ENCODE measurements at places on chromosomes 4 and X. TPM values are rescaled to one million over a fixed set of nuclear protein-coding genes. Genes with fewer than 3 reads are reported as not detected.

Gene CSAG1
- not detected for total RNA-seq

- no peak for DNase-seq
Measured at GRCh38 chrX:41563876-41564275, 116.7 kb downstream of the NYX start.

GRCh38 chrX:1074755-1075154 lies 137.7 kb downstream of the CRLF2 start:
- DNase-seq = peak; percentile 10

GRCh38 chr4:8874896-8875680 lies 3.4 kb upstream of the HMX1 start:
- DNase-seq = no peak

- DNase-seq = no peak
Measured at GRCh38 chr4:124486423-124486822, 226.1 kb downstream of the ANKRD50 start.

Gene SPIN2A
- total RNA-seq = 0.69 TPM

- DNase-seq = no peak
Measured at GRCh38 chr4:68953056-68953596, 1.5 kb upstream of the UGT2A3 start.

Gene PPEF1
- total RNA-seq = 1.1 TPM

- DNase-seq = no peak
Measured at GRCh38 chrX:138856881-138857604, 145.5 kb upstream of the FGF13 start.

DNA sequence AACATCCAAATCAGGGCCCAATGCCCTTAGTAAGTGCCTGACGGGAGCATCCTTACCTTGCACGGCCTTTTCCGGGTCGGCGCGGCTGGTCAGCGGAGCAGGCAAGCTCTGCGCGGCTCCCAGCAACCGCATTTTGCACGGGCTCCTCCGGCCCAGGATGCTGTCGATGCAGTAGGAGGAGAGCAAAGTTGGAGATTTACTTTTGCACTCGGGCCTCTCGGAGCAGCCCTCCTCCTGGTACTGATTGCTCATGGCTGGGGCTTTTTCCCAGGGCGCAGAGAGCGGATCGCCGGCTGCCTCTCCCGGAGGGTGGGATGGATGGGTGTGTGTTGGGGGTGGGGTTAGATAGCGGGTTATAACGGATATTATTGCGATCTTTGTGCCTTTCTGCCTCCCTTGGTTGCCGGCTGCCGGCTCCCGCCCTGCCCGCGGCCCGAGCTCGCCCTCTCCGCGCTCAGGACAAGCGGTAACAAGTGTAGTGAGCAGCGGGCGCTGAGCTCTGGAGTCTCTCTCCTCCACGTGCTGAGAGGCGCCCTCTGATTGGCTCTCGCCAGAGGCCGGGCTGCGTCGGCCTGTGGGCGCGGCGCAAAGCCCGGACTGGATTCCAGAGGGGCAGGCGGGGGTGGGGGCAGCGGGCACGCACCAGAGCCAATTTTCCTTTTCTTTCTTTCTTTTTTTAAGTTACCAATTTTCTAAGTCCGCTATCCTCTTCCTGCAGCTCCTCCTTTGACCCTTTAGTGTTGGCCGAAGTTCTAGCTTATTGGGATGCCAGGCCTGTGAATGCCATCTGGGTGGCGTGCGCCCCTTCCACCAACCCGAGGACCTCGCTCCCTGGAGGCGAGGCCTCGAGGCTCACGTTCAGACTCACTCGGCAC lies at the start of gene ARX:
TSS of gene ARX (minus strand) at position 480 of the 875 bp plus-strand sequence. CDS start at position 252, 228 bp downstream.
- DNase-seq = peak; percentile 70

DNA sequence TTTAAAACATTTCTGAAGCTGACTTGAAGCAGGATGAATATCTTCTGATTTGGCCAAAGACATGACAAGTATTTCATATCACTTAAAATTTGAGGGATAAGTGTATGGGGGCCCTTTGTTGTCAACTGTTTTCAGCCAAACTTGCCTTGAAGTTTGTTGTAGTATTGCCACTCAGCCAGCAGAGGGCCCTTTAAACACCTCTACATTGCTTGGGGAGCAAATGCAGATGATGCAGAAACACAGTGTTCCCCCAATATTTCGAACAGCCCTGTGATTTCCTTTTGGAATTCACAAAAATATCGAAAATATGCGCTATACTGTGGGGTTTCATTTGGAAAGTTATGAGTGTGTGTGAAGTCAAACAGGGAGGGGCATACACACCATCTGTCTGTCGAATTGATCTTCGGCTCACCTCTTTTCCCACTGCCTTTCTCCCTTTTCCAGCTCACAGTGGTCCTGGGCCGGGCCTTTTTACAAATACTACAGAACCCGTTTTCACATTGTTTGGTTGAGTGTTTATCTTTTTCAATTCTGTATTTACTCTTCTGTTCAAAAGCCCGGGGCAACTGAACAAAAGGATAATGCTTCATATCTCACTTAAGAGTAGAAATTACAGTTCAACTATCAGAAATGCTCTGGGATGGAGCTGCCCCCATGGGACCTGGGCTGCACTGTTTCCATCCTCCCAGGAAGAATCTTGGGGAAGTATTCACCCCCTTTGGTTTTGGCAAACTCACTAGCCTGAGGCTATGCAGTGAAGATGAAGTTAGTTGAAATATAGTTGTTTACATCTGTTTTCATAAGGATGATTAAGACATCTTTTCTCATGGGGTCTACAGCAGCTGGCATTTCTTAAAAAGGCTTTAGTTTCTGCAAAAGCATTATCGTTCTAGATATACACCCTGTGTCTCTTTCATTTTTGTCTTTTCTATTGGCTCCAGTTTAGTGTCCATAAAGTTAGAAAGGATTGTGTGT lies 137.6 kb downstream of the EGF start:
- no peak for DNase-seq

DNA sequence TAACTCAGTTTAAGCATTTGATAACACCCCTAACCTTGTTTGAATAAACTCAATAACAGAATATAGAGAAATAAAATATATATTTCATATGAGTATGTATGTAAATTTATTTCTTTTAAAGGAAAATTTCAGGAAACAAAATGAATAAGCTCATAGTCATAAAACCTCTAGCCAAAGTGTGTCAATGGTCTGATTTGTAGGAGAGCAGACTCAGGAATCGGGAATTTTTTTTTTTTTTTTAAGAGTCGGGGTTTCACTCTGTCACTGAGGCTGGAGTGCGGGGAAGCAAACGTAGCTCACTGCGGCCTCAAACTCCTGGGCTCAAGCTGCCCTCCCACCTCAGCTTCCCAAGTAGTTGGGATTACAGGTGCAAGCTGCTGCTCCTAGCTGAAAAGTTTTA lies 2.4 kb downstream of the PKD2 start:
- DNase-seq = no peak

GRCh38 chr4:138500869-138501268 lies 258.7 kb upstream of the SLC7A11 start:
- DNase-seq = no peak

Gene HTN1
- total RNA-seq = not detected

GRCh38 chr4:181006499-181007260 lies 1236.5 kb upstream of the TENM3 start:
- DNase-seq = no peak

DNA sequence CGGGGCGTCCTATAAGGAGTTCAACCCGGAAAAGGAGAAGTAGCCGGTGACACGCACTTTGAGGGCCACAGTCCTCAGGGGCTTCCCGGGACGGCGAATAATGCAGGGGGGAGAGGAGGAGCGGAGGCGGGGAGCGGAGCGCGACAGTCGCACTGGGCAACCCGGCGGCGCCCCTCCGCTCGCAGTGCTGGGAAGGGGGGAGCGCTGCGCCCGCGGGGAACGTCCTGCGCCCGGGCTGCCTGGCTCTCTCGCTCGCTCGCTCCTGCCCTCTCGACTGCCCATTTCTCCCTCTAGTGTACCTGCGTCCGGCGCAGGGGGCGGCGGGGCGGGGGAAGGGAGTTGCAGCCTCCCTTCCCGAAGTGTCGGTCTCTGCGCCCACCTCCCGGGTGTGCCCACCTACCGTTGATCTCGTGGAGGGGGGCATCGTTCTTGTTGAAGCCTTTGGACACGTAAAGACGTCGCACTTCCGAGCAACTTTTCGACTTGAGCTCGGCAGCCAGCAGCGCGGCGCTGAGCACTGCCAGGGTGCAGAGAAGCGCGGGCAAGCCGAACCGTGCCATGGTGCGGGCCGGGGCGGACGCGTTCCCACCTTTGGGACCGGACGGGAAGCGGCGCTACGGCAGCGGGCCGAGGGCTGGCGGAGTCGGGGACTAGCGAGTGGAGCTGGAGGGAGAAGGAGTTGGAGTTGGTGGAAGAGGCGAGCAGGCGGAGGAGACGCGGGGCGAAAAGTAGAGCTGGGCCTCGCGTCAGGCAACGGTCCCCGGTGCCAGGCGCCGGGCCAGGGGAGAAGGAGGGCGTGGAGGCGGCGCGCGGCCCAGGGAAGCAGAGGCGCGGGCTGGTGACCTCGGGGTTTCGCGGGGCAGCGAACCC lies 648 bp downstream of the GPC4 start:
- DNase-seq = peak; percentile 69

Gene MAML3
- 13.1 TPM for total RNA-seq

- no peak for DNase-seq
Measured at GRCh38 chr4:38621028-38621684, 42.8 kb upstream of the KLF3 start.

DNA sequence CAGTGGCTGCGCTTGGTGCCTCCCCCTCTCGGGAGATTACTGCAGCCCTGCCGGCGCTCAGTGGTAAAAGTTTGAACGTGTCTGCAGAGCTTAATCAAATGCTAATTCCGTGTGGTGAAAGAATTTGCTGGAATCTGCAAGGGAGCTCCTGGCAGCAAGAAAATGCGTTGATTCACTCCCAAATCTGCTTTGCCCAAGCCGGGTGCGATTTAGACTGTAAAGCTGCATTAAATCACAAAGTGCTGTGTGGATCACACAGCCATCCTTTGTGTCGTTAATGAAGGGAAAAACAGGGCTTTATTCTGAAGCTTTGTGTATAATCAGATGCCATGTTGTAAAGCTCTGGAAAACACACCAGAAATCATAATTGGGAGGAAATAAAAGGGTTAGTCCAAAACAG lies 444.1 kb downstream of the BCOR start:
- no peak for DNase-seq

Gene USP17L15
- not detected for total RNA-seq

Gene FRG2
- not detected for total RNA-seq

Gene RIPPLY1
- total RNA-seq = not detected

Gene TGIF2LX
- total RNA-seq = not detected

DNA sequence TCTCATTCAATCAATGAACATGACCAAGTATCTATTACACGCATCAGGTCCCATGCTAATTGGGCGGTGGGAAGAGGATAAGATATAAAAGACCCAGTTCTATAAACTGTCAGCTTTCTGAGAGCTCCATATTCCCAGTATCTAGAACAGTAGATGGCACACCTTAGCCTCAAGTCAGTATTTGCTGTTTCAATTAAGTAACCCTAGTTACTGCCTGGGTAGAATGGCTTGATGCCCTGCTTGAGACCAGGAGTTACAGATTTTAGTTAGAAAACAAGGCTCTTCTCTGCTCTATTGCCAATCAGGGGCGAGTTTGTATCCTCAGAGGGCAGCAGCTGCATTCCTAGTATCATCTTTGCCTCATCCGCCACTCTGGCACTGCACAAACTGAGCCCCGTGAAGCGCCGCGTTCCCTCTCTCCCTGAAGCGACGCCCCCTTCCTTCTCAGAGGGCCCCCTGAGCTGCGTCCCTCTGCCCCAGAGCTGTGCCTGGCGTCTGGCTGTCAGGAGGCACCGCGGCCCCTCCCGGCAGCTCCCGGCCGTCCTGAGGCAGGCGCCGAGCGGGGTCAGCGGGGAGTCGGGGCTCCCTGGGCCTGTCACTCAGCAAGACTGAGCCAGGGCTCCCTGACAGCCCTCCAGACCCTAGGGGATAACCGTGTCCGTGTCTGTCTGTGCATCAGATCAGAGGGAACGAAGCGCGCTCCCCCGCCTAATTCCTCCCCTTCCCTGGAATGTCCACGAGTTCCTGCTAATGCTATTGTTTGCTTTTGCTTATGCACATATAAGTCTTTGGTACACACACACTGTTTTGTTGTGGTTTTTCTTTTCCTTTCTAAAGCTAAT lies 212.4 kb upstream of the TTC29 start:
- DNase-seq = peak; percentile 66

Gene XAGE1B
- total RNA-seq = 1.2 TPM

Gene CXCL1
- total RNA-seq = 8.2 TPM

- DNase-seq = peak; percentile 75
Measured at GRCh38 chr4:81470456-81471297, 1.0 kb downstream of the RASGEF1B start.

- no peak for DNase-seq
Measured at GRCh38 chr4:25859429-25860148, 3.2 kb downstream of the SEL1L3 start.

DNA sequence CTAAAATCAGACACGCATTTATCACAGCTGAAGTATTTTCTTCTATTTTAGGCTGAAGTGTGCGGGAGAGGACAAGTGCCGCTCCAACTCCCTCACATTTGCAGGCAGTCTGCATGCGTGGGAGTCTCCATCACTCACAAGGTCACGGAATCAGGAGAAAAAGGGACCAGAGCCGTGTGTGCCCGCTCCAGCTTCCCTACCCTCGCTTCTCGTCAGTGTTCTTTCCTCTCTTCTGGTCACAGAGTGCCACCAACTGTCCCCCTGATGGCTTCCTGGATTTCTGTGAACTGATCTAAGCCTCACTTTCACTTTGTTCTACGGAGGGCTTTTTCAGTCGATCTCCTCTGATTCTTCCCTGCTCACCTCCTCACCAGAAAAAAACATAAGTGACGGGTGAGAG lies 407.4 kb upstream of the AADAT start:
- no peak for DNase-seq

Measured in upper lobe of right lung (tissue), 1 donor.